ENCODE measurements at places on chromosomes 16 and 17.

DNA sequence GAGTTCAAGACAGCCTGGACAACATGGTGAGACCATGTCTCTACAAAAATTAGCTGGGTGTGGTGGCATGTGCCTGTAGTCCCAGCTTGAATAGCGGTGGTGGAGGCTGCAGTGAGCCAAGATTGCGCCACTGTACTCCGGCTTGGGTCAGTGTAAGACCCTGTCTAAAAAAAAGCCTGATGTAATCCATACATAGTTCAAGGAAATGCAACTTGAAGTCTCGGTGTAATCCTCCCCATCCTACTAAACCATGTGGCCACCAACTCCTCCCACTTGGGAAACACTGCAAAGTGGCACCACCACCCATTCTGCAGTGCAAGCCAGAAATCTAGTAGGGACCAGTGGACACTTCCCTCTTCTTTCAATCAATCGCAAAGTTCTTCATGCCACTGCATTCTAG, 5.4 kb upstream of the KPNB1 start:
- DNase-seq = no peak

GRCh38 chr17:42878123-42878880, 22.3 kb upstream of the G6PC1 start:
- DNase-seq = no peak

- DNase-seq = no peak
Measured at GRCh38 chr17:57152967-57153528, 68.0 kb downstream of the AKAP1 start.

DNA sequence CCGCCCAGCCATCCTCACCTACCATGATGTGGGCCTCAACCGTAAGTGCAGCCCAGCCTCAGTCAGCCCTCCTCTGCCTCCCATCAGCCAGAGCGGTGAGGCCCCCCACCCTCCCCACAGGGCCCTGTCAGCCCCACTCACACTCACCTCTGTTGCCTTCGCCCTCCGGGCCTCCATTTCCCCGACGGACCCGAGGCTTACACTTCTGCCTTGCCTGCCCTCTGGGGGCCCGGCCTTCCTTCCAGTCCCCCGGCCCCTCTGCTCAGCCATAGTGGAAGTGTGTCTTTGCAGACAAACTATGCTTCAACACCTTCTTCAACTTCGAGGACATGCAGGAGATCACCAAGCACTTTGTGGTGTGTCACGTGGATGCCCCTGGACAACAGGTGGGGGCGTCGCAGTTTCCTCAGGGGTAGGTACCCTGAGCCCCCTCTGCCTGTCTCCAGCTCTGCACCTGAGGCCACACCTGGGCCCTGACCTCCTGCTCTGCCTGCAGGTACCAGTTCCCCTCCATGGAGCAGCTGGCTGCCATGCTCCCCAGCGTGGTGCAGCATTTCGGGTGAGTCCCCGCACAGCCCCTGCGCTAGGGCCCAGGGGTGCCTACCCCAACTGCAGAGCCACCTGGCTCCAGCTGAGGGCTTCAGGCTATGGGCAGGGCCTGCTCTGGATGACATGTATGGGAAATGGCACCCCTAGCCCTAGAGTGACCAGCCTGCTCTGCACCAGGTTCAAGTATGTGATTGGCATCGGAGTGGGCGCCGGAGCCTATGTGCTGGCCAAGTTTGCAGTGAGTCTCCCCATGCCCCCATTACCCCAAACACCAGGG, 4.1 kb downstream of the NDRG4 start:
- no peak for DNase-seq

DNA sequence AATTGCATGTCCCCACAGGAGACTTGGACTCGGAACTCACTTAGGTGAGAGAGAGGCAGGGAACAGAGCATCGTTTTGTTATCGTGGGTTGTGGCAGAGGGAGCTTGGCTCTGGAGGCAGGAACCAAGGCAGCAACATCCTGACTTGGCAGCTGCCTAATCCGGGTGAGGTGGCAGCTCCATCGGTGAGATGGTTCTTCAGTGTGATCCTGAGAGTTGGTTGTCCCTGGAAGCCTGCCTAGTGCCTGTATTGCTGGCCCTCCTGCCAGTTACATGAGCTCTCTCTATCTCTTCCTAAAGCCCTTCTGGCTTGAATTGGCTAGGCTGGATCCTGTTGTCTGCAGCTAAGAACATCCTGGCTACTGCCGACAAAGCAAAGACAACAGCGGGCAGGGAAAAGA, 19.9 kb upstream of the SEC14L1 start:
- no peak for DNase-seq

DNA sequence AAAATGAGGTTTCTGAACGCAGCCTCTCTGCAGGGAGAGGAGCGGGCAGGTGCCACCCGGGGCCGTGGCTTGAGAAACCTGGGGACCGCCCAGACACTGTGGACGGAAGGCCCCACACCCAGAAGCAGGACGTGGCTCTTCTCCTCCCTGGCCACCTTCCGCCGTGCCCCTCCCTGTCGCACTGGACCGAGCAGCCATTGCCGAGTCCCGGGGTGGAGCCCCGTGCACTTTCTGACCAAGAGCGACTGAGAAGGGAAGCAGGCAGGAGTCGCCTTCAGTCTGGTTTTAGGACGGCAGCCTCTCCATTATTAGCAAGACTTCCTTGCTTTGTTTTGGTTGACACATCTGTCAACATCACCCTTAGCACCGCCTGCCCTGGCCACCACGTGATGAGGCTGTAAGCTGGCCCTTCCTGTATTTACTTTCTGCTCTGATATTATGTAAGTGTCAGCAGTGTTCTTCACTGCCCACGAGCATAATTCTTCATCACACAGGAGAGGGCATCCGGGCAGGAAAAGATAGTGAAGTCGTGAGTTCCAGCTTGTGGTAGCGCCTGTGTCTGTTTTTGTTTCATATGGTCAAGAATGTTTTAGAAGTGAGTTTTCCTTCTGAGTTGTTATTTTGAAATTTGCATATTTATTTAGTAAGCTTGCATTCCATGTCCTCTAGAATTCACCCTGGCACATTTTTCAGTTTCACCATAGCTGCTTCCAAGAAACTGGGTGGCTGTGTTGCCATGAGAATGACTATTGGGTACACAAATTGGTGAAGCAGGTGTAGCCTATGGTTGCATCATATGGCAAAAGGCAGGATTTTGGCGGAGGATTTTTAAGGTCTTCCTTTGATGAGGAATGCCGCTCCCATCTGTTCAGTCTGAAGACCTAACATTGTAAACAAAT, 1.0 kb downstream of the HERPUD1 start:
- peak; percentile 44 for DNase-seq

DNA sequence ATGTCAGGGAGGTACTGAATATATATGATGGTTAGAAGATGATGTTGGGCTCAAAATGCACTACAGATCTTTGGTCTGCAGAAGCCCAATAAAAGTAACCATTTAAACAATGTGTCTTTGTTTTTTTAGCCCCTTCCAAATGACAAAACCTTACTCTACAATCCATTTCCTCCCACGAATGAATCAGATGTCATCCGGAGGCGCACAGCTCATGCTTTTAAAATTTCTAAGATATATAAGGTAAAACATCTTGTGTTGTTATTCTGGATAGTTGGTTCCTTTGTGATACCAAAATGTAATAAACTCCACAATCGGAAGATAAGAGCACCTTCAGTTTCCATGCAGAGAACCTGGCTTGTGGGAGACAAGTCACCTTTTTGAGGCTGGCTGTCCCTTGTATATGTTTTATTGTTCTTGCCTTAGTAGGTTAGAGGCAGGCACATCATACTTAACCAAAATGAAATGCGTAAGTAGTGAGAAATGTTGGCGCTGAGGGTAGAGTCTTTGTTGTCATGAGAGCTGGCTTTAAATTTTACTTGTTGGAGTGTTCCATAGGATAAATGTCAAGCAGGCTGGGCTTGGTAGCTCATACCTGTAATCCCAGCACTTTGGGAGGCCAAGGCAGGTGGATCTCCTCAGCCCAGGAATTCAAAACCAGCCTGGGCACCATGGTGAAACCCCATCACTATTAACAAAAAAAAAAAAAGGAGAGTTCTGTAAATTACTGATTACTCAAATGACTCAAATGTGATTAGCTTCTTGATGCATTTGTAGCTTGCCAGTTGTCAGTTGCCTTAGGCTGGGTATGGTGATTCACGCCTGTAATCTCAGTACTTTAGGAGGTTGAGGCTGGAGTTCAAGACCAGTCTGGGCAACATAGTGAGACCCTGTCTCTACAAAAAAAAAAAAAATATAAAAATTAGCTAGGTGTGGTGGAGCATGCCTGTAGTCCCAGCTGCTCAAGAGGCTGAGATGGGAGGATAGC, 19.7 kb upstream of the SNTB2 start:
- no peak for DNase-seq

DNA sequence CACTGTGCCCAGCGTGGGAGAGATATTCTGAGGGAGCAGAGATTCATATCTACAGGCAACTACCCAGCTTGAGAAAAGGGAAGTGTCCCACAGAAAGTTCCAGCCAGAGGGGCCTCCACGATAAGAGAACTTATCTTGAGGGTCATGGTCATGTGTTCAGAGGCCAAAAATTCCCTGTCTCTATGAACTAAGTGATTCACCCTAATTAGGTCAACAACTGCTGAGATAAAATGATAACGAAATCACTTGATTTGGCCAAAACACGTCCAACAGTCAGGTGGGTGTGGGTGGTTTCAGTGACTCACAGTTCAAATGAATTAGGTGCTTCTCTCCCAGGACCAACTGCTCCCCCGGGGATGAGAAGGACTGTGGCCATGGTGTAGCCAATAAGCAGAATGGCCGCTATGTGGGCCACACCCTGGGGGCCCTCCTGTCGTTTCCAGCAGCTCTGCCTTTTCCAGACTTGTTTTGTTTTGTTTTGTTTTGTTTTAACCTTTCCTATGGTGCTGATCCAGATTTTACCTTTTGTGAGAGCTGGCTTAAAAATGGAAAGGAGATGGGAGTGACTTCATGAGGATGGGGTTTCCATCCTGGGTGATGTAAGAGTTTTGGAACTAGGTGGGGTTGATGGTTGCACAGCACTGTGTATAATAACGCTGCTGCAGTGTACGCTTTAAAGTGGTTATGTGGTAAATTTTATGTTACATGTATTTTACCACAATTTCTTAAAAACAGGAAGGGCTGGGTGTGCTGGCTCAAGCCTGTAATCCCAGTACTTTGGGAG, 8.7 kb downstream of the DNAI2 start:
- DNase-seq = peak; percentile 72

GRCh38 chr17:50443505-50443974, 17.5 kb downstream of the ACSF2 start:
- no peak for DNase-seq

DNA sequence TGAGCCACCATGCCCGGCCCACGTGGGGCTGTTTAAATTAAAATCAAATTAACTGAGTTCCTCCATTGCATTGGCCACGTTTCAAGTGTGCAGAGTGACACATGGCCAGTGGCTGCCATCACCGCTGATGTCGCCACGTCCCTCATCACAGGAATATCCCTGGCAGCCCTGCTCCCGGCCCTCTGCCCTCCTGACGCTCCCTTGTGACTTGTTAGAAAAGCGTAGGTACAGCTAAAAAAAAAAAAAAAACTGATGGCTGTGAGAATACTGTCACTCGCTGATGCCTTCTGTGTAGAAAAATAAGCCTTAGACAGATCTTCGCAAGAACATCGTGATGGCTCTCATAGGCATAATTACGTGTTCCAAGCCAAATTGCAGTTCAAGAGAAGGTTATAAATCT, 21.7 kb downstream of the CARHSP1 start:
- no peak for DNase-seq

DNA sequence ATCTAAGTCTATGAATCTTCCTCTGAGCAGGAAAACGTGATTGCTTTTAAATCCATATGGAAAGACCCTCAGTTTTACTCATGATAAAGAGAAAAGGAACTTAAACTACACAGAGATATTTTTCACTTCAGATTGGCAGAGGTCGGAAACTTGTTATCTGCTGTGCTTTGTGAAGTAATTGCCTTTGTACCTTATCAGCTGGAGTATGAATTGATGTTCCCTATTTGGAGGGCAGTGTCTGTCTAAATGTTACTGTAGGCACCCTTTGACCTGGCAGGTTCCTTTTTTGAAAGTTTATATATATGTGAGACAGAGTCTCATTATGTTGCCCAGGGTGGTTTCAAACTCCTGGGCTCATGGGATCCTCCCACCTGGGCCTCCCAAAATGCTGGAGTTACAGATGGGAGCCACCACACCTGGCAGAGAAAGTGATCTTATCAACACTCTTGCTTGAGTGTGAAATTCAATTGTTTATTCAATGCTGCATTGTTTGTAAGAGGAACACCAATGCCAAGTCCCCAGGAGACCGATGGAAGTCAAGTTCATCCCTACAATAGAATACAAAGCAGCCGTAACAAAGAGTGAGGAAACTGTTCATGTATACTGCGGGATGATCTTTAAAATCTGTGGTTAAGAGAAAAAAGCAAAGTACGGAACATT, 52.3 kb downstream of the ABCC1 start:
- no peak for DNase-seq

- DNase-seq = no peak
Measured at GRCh38 chr17:38588788-38589174, 17.0 kb downstream of the SRCIN1 start.

- DNase-seq = no peak
Measured at GRCh38 chr17:77353684-77354419, 213.1 kb downstream of the SEC14L1 start.

DNA sequence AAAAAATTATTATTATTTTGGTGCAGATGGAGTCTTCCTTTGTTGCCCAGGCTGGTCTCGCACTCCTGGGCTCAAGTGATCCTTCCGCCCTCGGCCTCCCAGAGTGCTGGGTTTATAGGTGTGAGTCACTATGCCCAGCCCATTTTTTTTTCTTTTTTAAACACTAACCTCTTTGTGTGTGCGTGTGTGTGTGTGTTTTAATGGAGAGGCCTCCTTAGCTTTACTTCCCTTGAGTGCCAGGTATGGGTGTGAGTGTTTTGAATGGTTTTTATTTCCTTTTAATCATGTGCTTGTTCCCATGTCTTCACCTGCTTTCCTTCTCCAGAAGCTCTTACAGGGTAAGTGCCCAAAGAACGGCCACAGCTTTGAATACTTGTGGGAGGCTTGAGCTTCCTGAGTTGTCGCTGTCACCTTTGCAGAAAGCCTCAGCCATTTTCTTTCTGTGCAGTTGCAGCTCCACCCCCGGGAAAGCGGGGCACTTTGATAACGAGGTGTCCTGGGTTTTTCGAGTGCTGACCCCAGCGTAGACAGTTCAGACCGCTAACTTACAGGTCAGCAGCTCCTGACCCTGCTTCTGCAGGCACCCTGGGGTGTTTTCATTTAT, 22.6 kb downstream of the AKAP1 start:
- DNase-seq = no peak

- DNase-seq = no peak
Measured at GRCh38 chr17:12637745-12638651, 27.7 kb upstream of the MYOCD start.

DNA sequence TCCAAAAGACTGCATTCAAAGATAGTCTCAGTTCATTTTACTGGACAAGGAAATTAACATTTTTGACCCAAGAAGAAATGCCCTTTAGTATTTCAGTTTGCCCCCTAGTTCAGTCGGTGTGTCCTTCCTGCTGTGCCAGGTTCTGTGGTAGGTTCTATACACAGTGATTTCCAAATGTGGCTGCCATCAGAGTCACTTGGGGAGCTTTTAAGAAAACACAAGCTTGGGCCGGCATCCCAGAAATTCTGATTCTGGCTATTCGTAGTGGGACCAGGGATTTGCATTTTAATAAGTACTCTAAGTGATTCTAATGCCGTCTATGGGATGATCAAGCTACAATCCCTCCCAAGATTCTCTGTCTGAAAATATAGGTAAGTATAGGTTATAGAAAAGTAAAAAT, 10.2 kb downstream of the RSPRY1 start:
- DNase-seq = no peak

Measured in activated CD4-positive, alpha-beta T cell treated with anti-CD3 and anti-CD28 coated beads, Interleukin-2, amount 50 U/mL, for 48 hours (primary cell).